ENCODE measurements at places on chromosomes 1 and 21. TPM values are rescaled to one million over a fixed set of nuclear protein-coding genes. Genes with fewer than 3 reads are reported as not detected.

CD247 gene
- polyA plus RNA-seq: 0.30 TPM

LIN28A gene
- polyA plus RNA-seq: 1.0 TPM

MYOG gene
- polyA plus RNA-seq: not detected

PGBD2 gene
- 8.1 TPM for polyA plus RNA-seq

ATP6V1G3 gene
- polyA plus RNA-seq: not detected

NTNG1 gene
- polyA plus RNA-seq: not detected

TBX19 gene
- polyA plus RNA-seq: not detected

WDTC1 gene
- 10.9 TPM for polyA plus RNA-seq

AMY1B gene
- polyA plus RNA-seq: not detected
